ENCODE measurements at places on chromosomes 16 and 17. TPM values are rescaled to one million over a fixed set of nuclear protein-coding genes. Genes with fewer than 3 reads are reported as not detected.

The C17orf67 gene
- total RNA-seq: 0.60 TPM

The PRR11 gene
- total RNA-seq: 0.52 TPM

The GDPD3 gene
- 0.95 TPM for total RNA-seq

The TM4SF5 gene
- not detected for total RNA-seq

The SYNGR2 gene
- total RNA-seq: 3.0 TPM

Measured in bronchial smooth muscle cell (primary cell).